ENCODE measurements at places on chromosomes 3 and 15.

GRCh38 chr3:57596495-57597126, 533 bp downstream of the ARF4 start:
- peak; percentile 90 for DNase-seq

DNA sequence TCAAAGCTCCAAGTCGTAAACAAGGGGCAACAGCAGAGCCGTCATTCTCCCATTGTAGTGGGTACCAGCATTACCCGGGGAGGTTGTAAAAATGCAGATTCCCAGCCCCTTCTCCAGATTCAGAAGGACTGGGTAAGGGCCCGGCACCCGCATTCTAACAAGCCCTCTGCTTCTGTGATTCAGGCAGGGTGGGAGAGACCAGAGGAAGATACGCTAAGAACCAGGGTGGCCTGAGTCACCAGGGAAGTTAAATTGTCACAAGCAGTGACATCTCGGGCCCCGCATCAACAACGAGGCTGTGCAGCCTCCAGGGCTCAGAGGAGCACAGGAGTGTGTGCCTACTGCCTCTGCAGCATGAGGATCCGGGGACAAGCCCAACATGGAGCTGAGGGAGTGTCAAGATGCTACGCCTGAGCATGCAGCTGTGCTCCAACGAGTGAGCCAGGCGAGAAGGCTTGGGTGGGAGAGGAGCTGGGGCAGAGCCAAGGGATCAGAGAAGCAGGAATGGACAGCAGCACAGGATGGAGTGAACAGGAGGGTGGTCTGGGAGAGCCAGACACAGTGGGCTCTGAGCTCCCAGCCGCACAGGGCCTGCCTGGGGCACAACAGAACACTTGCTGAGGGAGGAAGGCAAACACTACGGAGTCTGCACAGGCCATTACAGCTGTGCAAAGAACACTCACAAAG, 68.5 kb downstream of the CPN2 start:
- DNase-seq, result no peak

DNA sequence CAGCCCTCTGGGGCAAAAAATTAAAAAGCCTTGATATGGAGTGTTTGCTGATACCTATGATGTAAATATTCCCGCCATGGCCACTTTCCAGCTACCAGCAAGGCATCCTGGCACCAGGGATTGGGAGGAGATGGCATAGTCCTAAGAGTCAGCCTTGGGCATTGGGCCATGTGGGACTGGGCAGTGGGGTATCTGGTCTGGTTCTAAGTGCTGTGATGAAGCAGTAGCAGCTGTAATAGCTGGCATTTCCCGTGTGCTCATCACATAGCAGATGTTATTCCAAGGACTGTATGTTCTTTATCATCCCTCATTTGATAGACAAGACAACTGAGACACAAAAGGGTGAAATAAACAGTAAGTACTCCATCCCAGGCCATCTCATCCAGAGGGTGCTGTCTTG, 6.9 kb upstream of the SACM1L start:
- peak; percentile 38 for DNase-seq

- DNase-seq, result peak; percentile 48
Measured at GRCh38 chr3:110646496-110646895, 425.1 kb upstream of the NECTIN3 start.

DNA sequence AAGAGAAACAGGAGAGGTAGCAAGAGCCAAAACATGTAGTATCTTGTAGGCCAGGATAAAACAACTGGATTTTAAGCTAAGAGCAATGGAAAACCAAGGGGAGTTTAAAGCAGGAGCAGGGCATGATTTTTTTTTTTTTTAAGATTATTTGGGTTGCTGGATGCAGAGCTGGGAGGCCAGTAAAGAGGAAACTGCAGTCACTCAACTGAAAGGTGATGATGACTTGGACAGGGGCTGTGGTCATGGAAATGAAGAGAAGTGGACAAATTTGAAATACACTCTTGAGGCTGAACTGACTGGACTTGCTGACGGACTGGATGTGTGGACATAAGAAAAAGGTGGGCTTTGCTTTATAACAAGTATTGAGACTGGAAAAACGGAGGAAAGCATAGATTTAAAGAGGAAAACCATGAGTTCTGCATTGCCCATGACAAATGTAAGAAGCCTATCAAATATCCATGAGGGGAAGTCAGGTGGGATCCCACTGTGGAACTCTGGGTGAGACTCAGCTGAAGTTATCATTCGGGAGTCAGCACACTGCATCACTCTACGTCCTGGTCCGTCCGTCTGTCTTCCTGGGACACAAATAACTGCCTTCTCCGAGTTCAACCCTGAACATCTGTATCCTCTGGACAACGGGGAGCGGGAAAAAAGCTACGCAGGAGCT, 688 bp downstream of the XPC start:
- DNase-seq, result peak; percentile 43

DNA sequence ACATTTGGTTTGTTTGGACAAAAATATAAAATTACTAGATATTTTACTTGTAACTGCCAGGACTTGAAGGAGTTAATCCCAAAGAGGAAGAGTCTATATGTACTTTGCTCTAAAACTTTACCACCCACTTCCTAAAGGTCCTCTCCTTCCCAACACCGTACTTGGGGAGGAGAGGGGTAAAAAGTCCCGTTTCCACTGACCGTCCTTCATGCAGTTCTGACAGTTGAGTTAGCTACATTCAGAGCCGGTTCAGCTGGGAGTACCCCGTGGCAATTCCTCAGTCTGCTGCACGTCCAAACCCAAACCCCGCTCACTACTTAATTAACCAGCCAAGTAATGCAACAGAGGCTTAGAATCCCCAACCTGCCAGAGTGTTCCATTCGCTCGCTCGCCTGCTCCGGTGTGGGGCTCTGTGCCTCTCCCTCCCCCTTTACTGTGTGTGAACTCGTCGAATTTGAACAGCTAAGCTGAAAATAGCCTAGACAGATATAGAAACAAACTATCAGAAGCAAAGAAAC, 519.7 kb downstream of the FOXP1 start:
- DNase-seq, result peak; percentile 53

DNA sequence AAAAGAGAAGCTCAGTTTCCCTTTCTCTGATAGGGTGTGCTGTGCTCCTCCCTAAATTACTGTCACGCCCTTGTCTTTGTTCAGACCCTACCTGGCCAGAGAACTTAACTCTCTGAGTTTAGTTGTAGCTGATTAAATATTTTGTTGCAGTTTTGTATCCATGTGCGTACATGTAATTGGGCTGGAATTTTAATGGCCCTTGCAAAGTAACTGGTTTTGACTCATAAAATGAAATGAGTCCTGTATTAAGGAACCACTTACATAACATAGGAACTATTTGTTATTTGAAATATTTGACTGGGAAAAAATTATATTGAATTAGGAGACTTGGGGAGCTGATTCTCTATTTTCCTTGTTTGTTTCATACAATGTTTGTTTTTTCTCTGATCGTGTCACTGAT, 80.2 kb downstream of the LRRK1 start:
- DNase-seq, result no peak

- DNase-seq, result no peak
Measured at GRCh38 chr3:108479224-108479623, 31.2 kb downstream of the MYH15 start.

DNA sequence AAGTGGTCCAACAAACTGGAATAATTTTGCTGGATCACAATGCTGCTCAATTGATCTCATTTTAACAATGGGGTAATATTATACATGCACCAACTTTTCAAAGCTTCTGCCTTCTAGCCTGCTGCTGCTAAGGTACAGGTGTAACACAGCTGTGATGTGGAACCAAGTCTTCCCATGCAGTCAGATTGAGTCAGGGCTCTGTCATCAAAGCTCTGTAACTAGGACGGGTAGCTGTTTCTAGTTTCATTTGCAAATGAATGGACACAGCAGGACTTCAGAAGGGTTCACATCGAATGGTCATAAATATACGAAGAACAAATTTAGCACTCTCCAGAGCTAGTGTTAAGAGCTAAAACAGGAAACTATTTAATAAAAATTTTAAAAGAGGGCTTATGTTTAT, 189.2 kb downstream of the USP13 start:
- DNase-seq, result no peak

GRCh38 chr3:55327131-55327920, 159.8 kb downstream of the WNT5A start:
- peak; percentile 65 for DNase-seq

GRCh38 chr3:187717572-187717971, 15.2 kb upstream of the RTP2 start:
- no peak for DNase-seq

DNA sequence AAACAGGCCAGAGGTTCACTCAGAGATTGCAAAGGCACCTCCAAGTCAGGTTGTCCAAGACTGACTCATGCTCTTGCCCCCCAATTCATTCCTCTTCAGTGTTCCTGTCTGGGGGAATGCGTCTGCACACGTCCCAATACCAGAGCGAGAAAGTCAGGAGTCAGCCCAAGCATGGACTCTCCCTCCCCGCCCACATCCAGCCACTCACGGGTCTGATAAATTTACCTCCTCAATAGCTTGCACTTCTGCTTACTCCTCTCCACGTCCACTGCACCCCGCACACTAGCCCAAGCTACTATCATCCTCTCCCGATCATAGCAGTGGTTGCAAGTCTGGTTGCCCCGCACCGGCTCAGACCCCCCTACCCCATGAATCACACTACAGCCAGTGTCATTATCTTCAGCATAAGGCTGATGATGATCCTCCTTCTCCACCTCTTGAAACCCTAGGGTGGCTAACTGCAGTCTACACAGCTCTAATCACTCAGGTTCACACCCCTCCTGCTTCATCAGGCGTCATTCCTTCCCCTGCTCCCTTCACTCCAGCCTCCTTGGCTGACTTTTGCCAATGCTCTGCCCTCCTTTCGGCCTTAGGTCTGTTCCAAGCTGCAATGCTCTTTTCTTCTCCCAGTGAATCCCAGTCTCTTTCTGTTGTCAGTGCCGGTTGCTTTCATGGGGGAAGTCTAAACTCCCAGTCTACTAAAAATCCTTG, 27.6 kb upstream of the MYO1E start:
- DNase-seq, result no peak

DNA sequence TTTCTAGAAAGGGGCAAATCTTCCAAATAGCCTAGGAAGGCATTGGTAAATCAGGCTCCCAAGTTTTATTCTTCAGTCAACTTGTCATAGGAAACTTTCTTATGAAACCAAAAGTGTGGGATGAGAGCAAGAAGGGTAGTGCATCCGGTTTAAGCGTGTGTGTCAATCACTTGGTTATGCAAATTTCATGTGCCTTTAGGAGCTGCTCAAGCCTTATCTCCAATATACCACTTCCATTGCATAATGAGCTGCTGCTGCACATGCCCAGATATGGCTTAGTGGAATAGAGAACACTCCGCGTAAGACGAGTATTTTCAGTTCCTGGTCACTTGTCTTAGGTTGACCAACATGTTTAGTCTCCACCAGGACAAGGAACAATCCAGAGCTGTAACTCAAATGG, 242.1 kb downstream of the CBLB start:
- no peak for DNase-seq

GRCh38 chr15:95659656-95660055, 670.8 kb upstream of the NR2F2 start:
- DNase-seq, result no peak

DNA sequence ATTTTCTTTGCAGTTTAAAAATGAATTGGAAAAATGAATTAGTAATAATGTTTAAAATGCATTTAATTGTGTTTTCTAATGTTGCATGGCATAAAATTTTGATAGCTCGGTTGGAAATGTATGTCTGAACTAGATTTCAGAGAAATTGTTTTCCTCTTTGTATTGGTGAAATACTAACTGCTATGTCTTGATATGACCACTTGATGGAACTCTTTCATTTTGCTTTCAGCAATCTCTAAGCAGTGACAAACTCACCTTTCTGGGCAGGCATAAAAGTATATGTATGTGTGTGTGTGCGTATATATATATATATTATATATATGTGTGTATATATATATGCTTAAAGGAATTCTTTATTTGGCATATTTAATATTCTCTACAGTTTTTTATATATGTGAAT, 239.3 kb upstream of the ZNF717 start:
- peak; percentile 12 for DNase-seq

GRCh38 chr3:58755150-58755549, 88.6 kb upstream of the FAM3D start:
- no peak for DNase-seq

GRCh38 chr3:146314871-146315270, 64.0 kb upstream of the PLSCR4 start:
- no peak for DNase-seq

GRCh38 chr15:46309914-46310313, 675.1 kb downstream of the SQOR start:
- DNase-seq, result no peak

GRCh38 chr3:46676601-46677410, 16.7 kb downstream of the ALS2CL start:
- no peak for DNase-seq

GRCh38 chr15:79529157-79529785, 97.1 kb downstream of the MINAR1 start:
- DNase-seq, result no peak

DNA sequence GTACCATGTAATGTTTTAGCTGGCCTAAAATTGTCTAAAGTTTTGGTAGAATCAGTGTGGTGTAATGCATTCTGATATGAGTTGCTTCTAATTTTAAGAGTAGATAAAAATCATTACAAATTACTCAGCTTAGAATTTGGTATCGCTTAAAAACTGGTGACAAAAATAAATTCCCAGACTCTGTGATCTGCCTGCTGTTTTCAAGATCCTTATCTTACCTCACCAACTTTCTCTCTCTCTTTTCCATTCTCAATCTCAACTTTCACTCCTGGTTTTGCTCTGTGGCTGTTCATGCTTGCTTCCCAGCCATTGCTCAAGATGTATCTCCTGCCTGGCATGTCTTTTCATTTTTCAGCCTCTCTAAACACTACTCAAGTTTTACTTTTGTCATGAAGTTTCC, 45.7 kb downstream of the TCF12 start:
- DNase-seq, result no peak

All from myocyte (in vitro differentiated cells).